HCT116 (cell line): ENCODE measurements at places on chromosomes 16 and 17. TPM values are rescaled to one million over a fixed set of nuclear protein-coding genes. Genes with fewer than 3 reads are reported as not detected.
A peak's percentile ranks its signal among the peaks of the same experiment; 100 is the strongest.

GAS2L2 gene
- total RNA-seq: not detected

MRPL45 gene
- total RNA-seq: 76.1 TPM

DBNDD1 gene
- 60.2 TPM for total RNA-seq

CDR2L gene
- 26.5 TPM for total RNA-seq

SCGB1C2 gene
- not detected for total RNA-seq

DRC3 gene
- 2.4 TPM for total RNA-seq

DNA sequence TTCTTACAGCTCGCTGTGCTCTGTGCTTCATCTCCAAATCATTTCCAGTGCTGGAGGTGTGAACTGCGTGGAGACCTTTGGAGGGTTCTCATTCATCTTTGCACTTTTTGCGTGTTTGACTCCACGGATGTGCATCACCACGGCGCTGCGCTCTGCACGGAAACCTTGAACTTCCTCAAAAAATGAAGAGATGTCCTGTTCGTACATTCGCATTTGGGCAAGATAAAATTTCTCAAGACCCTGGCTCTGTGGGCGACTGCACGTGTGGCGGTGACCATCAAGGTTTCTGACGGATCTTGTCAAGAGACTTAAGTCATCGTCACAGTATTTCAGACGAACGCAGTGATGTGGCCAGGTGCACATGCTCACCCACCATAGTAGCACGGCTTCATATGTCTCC is 10.3 kb upstream of the PVALEF start:
- DNase-seq: no peak

GRCh38 chr17:19370493-19370960 is 7.8 kb upstream of the MAPK7 start:
- no peak for DNase-seq

DNA sequence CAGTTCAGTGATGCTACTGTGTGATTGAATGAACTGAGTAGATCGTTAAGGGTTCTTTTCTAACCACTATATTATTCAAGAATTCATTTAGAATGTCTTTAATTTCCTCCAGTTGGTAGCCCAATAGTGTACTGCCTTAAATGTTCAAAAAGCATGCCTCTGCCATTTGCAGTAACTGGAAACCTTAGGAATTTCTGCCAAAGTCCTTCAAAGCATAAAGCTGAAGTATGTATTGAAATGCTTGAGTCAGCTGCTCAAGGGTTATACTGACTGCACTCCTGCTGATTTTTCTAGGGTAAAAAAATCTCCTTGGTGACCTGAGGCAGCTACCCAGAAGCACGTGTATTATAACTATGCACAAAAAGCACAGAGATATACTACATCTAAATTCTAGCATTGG is 56.5 kb downstream of the SNTB2 start:
- no peak for DNase-seq

- DNase-seq: no peak
Measured at GRCh38 chr16:26952411-26952810, 114.3 kb upstream of the C16orf82 start.

- no peak for DNase-seq
Measured at GRCh38 chr16:67953641-67954375, 9.9 kb upstream of the LCAT start.

DNA sequence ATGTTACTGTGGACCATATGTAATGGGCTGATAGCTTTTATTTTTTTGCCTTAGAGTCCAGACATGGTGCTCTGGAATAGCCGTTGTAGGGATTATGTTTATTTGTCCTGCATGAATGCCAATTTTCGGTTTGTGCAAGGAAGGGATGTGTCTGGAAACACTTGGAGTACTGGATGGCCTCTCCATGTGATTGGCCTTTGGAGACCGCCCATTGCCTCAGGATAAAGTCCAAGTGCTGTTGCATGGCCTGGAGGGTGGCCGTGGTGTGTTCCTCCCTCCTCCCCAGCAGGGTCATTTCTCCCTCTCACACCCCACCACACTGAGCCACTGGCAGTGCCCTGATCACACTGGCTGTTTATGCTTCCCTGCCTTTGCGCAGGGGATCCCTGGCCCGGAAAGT is 93.9 kb downstream of the MSI2 start:
- no peak for DNase-seq

- no peak for DNase-seq
Measured at GRCh38 chr17:42530952-42531454, 5.0 kb upstream of the NAGLU start.

GRCh38 chr17:50531428-50532025 is 1.0 kb upstream of the EPN3 start:
- DNase-seq: no peak

GRCh38 chr17:73430848-73431247 is 119.0 kb upstream of the CDC42EP4 start:
- DNase-seq: no peak

GRCh38 chr16:3306078-3306477 is 781 bp downstream of the ZNF75A start:
- no peak for DNase-seq

DNA sequence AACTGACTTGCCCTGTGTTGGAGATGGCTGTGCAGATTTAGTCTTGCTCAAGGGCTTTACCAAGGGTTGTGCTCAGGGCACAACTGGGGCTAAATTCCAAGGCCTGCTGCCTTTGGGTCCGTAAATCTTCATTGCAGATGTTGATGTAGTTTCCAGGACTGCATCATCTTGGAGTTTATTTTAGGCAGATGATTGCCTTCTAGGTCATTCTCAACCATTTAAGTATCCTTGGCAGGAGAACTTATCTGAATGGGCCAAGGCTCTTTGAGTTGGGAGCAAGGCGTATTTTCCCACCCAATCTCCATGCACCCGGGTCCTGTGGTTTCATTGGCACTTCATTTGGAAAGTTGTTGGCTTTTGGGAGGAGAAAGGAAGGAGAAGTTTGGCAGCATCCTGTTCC is 200.3 kb downstream of the MSI2 start:
- DNase-seq: no peak

DNA sequence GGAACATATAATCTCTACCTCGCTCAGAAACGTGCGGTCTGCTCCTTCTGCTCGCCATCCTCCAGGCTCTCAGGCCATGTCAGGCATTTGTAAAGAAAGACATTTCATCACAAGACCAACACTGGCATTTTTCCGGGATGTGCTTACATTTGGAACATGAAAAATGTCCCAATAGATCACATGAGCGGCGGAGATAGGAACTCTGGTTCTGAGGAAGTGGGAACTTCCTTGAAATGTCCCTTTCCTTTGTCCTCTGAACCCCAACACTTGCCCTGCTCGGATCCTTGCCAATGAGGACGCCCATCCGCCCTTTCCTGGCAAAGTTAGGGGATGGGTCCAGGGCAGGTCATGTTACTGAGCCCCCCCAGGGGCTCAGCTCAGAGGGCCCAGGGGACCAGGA is 130.5 kb downstream of the MAF start:
- no peak for DNase-seq

- DNase-seq: no peak
Measured at GRCh38 chr17:57276621-57277020, 20.3 kb downstream of the MSI2 start.

- DNase-seq: no peak
Measured at GRCh38 chr17:51848451-51848850, 310.1 kb downstream of the CA10 start.

GRCh38 chr16:2963723-2964474 is at the start of gene KREMEN2:
Gene KREMEN2 (plus strand): TSS chr16:2964275. CDS start chr16:2964521, 246 bp downstream.
- DNase-seq: peak; percentile 74

DNA sequence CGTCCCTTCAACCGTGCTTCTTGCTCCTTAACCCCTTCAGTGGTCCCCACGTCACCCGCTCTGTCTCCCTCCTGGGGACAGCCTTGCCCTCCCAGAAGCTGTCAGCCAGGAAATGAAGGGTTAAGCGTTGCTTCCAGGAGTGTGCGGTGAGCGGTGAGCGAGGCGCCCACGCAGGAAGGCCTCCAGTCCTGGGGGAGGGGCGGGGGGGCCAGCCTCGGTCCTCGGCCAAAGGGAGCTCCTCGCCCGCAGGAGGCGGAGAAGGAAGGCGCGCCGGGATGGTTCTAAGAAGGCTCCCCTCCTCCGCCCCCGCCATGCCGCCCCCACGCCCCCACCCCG is 2.3 kb downstream of the RBFOX3 start:
- no peak for DNase-seq

DNA sequence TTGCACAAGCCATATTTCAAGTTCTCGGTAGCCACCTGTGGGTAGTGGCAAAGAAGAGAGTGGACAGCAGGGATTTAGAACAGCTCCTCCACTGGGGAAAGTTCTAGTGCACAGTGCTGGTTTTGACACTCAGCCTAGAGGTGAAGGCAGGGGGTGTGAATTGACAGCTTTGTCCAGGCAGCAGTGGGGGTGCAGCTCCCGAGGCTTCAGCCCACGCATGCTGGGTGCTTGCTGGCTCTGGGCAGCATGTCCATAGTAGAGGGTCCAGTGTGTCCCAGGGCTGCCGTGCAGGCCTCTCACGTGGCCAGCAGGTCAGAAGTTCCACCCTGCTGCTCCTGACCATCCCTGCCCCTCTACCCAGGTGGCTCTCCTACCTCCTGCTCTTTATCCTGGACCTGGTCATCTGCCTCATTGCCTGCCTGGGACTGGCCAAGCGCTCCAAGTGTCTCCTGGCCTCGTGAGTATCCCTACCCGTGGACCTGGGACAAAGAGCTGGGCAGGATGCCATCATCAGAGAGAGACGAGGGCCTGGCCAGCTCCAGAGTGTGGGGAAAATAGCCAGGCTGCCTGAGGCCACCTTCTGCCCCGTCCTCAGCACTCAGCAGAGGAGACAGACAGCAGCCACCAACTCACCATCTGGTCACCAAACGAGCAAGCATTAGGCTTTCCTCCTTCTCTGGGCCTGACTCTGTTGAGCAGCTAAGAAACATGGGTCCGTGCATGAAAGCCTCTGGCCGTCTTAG is 29.8 kb downstream of the TTYH2 start:
- DNase-seq: no peak

GRCh38 chr17:11900041-11900476 is 97.2 kb downstream of the ZNF18 start:
- DNase-seq: no peak

GRCh38 chr16:72974142-72974769 is 73.7 kb downstream of the ZFHX3 start:
- no peak for DNase-seq
